ENCODE measurements at places on chromosomes 3 and 15.
A peak's percentile ranks its signal among the peaks of the same experiment; 100 is the strongest.

GRCh38 chr3:117201901-117202774 lies 492.6 kb downstream of the TUSC7 start:
- no peak for DNase-seq

DNA sequence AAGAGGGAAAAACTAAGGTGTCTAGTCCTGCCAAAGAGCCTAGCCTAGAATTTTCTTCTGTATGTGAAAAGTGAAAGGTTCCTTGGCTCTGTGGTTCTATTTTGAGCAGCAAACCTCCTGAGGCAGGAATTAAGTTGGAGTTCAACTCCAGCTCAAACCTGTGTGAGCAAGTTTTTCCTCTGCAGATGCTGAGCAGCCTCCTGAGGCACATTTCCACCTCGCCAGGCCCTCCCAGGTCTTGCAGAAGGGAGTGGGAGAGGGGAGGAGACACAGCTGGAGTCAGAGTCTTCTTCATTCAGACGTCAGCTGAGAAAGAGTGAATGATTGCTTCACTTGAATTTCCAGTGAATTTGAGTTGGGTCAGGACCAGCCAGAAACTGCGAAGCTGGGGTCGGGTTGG lies 69.5 kb upstream of the ETV5 start:
- no peak for DNase-seq

DNA sequence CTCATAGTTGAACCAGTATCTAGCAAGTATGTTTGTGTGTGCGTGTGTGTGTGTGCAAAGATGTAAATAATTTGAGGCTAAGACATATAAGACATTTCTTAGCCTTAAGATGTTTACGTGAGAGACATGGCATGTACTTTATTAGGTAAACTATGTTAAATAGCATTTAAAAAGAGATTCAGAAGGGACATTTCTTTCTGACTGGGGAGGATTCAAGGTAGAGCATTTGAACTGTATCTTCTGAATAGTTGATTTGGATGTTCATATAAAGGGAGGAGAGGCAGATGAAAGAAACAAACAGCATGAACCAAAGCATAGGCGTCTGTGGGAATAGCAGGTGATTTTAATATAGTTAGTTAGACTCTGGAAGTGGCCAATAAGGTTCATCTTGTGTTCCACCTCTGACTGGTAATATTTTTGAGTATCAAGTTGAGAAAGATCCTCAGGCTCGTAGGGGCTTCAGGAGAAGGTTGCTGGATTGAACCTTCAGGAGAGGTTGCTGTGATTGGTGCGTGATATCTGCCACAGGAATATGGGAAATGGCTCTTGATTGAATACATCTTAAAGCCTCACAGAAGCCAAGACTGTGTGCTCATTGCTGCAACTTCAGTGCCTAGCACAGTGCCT lies 12.6 kb downstream of the NFKBIZ start:
- no peak for DNase-seq

DNA sequence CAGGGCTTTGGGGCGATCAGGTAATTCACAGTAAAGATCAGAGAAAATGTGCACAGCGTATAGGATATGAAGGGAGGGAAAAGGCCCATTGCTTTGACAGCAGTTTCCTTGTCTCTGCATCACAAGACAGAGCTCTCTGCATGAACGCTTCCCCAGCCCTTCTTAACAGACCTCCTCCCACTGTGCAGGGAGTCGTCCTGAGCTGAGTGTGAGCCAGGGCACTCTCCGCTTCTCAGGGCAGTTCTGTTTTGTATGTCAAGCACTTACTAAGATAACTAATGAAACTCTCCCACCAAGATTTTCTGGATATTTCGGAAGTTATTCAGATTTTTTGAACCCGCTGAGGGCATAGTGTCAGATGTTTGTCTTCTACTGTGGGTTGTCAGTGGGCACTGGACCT lies 105.8 kb upstream of the C15orf61 start:
- no peak for DNase-seq

DNA sequence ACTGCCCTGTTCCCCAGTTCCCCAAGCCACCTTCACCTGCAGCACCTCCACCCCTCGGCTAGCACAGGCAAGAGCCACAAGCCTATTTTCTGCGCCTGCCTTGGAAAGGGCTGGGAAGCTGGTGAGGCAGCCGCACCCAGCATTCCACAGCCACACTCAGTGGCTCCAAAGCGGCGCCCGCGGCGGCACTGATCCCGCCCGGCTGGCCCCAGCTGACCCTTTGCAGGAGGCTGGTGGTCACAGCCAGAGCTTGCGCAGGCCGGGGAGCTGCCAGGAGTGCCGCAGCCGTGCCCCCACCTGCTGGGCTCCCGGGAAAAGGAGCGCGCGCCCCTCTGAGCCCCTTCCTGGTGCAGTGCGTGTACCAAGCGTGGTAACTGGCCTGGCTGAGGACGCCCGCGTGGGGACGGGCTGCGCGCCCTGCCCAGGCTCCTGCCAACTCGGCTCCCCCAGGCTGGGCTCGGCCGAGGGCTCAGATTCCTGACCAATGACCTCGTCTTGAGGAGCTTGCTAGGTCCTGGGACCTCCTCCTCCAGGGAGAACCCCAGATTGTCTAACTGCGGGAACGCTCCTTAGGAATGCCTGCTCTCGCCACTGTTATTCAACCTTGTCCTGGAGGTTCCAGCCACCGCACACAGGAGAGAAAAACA lies 13.3 kb downstream of the GRAMD2A start:
- no peak for DNase-seq

DNA sequence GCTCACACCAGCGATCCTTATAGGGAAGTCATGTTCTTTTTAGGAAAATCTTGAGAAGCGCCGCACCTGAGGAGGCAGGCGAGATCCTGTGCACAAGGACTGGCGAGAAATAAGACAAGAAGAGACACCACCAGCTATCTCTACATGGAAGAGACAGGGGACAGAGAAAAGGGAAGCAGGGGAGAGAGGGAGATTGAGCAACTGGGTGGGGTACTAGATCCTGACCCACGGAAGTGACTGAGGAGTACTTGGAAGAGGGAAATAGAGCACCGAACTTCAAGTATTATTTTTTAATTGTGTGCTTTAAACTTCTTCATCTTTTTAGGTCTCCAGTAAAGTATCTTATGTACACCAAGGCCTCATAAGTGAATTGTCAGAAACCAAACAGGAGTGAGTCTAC lies 742.0 kb upstream of the LMCD1 start:
- DNase-seq, result no peak

DNA sequence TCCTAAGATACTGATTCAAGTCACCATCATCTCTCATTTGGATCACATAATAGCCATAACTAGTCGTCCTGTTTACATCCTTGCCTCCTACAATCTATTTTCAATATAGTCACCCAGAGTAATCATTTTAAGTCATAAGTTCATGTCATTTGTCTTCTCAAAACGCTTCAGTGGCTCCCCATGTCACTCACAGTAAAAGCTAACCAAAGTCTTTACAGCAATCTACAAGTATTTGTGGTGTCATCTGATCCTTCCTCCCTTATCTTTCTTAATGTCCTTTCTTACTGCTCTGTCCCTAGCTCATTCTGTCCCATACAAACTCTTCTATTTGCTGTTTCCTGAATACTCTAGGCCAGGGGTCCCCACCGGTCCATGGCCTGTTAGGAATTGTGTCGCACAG lies 28.8 kb downstream of the GBE1 start:
- DNase-seq, result no peak

GRCh38 chr3:55097441-55097840 lies 169.6 kb upstream of the LRTM1 start:
- DNase-seq, result no peak

GRCh38 chr15:69462030-69462492 lies 9.4 kb downstream of the RPLP1 start:
- peak; percentile 43 for DNase-seq

GRCh38 chr15:31012455-31012854 lies 21.0 kb upstream of the MTMR10 start:
- DNase-seq, result no peak
